ENCODE measurements at places on chromosomes 12 and 14.

GRCh38 chr14:91503000-91503504, 7.1 kb downstream of the PPP4R3A start:
- no peak for DNase-seq

DNA sequence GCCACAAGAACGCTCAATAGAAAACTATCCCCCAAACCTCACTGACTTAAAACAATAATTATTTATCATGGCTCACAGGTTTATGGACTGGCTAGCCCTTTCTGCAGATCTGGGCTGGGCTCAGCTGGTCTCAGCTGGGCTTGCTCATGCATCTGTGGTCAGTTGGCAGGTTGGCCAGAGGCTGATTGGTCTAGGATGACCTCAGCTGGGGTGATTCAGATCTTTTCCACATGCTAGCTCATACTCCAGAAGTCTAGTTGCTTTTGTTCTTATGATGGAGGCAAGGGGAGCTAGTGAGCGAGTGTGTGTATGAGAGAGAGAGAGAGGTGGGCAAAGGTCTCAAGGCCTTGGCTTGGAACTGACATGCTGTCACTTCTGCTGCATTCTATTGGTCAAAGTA, 181.2 kb upstream of the NRXN3 start:
- peak; percentile 72 for DNase-seq

DNA sequence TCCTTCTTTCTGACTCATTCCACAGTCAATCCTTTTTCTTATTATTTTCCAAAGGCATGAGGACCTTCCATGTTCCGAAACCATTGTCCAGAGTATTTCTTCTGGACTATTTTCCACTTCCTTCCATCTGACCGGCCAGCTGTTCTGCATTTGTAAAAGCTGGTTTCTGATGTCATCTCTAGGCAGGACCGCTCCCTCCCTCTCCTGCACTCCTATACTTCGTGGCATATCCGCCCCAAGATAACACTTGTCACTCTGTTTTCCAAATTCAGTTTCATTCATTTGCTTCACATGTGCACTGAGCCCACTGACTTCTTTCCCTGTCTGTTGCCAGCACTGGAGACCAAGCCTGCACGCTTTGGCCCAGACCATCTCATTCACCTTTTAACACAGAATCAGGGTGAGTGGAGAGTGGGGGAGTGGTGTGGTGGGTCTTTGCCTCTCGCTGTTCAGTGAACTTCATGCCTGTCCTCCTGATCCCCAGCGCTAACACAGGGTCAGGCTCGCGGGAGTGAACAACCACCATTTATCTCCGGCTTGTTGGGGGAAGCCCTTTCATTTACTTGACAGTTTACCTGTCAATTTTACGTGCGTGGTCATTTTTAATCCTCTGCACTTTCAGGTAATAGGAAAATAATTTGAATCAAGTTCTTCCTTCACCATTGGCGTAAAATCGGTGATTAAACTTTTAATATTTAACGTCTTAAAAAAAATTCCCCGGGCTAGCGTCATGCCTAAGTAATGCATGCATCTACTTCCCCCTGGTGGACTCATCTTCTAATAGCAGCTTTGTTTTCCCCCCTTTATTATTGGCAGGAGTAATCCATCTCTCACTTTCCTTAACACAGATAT, 52.5 kb downstream of the C12orf75 start:
- DNase-seq = peak; percentile 78

- no peak for DNase-seq
Measured at GRCh38 chr12:40436564-40436963, 211.8 kb downstream of the LRRK2 start.

DNA sequence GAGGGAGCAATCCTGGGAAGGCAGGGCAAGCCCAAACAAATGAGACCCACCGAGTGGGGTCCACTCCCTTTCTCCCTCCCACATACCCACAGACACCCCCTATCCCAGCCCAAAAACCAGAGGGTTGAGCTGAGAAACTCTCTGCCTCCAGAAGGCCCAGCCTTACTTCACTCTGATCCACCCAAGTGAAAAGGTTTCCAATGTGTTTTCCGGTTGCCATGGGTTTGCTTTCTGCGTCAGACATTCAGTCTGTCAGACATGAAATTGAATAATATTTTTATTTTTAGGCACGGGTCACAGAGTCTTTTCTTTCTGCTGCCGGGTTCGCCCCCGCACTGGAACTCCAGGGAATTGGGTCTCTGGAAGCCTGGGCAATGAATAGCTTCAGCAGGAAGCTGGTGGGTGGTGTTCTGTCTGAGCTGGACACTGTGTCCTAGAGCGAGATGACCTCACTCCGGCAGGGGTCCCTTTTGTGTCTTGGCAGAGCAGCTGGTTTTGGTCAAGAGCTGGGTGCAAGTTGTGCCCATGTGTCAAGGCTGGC, 69.8 kb upstream of the CLMN start:
- DNase-seq = peak; percentile 40

DNA sequence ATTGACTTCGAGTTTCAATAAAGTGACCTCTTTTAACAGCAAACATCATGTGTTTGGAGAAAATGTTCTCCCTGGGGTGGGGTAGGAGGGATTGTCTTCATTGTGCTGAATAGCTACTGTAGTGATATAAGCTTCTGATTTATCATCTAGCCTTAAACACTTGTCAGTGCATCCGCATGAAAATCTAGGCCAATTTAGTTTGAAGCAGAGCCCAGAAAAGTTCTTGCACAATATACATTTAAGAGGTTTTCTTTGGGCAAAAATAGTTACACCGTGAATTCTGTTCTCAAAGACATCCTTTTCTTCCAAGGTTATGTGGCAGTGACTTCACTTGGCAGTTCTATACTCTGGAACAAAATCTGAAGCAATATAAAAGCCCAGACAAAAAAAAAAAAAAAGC, 136.0 kb upstream of the IFNG-AS1 start:
- DNase-seq = peak; percentile 46

DNA sequence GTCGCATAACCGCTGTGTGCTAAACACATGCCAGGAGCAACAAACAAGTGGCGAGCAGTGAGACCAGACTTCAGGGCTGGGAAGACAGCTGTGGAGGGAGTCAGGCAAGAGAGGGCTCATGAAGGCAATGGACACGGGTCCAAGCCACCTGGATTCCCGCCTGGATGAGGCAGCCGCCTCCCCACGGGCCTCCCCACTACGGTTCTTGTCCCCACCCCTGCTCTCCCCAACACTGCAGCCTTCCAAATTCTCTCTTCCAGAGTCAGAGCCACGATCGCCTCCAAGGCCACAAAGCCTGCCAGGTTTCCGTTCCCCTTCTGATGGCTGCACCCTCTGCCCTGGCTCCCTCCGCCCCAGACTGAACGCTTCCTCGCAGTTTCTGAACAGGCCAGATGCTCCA, 36.1 kb upstream of the PIWIL1 start:
- no peak for DNase-seq

DNA sequence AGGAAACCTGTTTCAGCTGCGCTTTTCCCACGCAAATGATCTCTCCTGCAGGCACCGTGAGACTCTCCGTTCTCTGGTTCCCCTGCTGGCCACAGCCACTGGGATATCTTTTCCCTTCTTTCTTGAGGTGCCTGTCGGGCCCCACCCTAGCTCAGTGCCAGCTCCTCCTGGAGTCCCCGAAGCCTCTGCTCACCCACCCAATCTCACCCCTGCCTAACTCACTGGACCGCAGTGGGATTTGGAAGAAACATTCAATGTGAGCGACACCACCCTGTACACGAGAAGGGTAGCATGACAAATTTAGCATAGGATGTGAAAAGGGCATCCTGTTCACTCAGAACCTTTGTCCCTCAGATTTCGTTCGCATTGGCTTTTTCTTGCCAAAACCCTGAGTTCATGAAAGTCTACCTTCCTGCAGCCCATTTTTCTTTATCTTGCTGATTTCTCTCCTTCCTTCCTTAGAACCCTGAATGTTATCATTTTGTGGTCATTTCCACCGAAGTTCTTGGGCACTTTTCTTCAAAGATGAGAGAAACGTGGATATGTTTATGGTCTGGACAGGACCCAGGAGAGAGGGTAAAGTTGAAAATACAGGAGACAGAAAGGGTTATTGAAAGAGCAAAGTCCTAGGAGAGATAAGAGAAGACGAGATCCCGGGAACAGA, 63.6 kb upstream of the ELK3 start:
- DNase-seq = no peak

GRCh38 chr14:77100961-77101360, 2.9 kb downstream of the CIPC start:
- DNase-seq = no peak
